ENCODE measurements at places on chromosomes 7 and 10. TPM values are rescaled to one million over a fixed set of nuclear protein-coding genes. Genes with fewer than 3 reads are reported as not detected.

The PPP2R2D gene
- polyA plus RNA-seq: 27.9 TPM

The NOD1 gene
- 3.5 TPM for polyA plus RNA-seq

The GATA3 gene
- polyA plus RNA-seq: not detected

DNA sequence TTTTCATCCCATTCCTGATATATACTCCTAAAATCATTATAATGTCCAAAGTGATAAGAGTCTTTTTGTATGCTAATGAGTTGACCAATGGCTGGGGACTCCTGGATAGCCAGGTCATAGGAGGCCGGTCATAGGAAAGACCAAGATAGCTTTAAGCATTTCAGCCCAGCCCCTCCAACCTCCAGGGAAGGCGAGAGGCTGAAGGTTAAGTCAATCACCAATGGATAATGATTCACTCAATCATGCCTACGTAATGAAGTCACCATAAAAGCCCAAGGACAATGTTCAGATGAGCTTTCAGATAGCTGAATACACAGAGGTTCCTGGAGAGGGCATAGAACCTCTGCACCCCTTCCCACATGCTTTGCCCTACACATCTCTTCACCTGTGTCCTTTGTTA lies 75.7 kb downstream of the VWDE start:
- DNase-seq: no peak

DNA sequence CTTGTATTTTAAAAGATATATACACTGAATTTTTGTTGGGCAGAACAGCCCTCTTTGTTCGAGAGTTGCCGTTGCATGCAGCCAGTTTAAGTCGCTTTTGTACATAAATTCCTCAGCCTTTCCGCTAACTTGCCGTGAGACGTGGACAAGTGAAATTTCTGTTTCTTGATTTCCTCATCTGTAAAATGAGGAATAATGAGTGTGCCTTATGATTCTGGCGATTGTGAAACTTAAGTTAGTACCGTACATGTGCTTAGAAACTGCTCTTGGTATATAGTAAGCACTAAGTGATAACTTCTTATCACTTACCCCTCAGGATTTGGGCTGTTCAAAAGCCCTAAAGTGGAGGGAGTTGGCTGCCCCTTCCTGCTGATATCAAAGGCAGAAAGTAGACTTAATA lies 1.4 kb downstream of the CCNJ start:
- no peak for DNase-seq

DNA sequence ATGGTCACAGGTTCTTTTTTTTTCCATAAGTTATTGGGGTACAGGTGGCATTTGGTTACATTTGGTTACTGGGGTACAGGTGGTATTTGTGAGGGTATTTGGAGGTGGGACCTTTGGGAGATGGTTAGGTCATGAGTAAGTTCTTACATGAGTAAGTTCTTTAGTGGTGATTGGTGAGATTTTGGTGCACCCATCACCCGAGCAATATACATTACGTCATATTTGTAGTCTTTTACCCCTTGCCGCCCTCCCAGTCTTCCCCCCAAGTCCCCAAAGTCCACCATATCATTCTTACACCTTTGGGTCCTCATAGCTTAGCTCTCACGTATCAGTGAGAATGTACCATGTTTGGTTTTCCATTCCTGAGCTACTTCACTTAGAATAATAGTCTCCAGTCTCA lies 49.2 kb upstream of the R3HCC1L start:
- no peak for DNase-seq

- no peak for DNase-seq
These were observed 340.6 kb upstream of the GALNT17 start for GRCh38 chr7:70791341-70791740.

Measured in AG04450 (cell line).